Stimulated activated CD4-positive, alpha-beta T cell treated with anti-CD3 and anti-CD28 coated beads, Interleukin-2, amount 100 ng/mL, for 24 hours (primary cell): ENCODE measurements at places on chromosomes 5 and 9.

- DNase-seq = no peak
Measured at GRCh38 chr5:62729675-62730074, 151.1 kb downstream of the LRRC70 start.

DNA sequence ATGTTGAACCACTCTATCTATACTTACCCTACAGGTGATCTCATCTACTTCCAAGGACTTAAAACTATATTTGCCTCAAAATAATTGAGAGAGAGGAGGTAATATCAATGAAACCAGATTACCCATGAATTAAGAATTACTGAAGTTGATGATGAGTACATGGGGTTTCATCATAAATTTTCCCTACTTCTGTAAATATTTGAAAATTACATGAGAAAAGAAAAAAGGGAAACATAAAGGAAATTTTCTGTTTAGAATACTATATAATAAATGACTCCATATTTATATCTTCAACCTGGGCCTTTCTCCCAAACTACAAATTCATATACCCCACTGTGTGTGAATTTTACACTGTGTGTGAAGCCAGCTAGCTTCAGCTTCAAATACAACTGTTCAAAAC lies 2.6 kb downstream of the TSTD2 start:
- DNase-seq = no peak

GRCh38 chr9:111952559-111952958 lies 55.9 kb downstream of the UGCG start:
- no peak for DNase-seq

DNA sequence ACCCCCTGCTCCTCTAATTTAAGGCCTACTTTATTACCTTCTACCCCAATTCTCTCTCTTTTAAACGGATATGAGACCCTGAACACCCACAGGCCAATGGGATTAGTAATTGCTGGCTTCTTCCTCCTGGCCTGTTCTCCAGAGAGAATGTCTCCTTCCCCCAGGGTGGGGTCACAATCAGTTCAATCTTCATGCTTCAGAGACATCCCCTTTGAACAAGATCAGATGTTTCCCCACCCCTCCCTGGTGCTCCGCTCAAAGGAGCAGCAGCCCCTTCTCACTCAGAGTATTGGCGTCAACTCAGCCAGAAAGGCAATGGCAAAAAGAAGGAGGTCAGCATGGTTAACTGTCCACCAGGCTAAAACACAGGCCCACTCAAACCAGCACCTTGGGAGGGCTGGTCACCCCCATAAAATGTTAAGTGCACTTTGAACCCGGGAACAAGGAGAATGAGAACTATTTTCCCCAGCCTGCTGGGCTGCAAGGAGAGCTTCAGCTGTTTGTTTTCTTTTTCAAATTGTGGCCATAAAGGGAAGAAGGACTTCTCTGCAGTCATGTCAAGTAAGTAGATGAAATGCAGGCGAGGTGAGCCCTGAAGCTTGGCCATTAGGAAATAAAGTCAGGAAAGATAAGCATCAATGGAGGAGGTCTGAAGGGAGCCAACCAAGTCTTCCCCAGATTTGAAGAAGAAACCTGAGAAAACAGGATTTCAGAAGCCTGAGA lies 20.1 kb downstream of the LHFPL2 start:
- DNase-seq = no peak

DNA sequence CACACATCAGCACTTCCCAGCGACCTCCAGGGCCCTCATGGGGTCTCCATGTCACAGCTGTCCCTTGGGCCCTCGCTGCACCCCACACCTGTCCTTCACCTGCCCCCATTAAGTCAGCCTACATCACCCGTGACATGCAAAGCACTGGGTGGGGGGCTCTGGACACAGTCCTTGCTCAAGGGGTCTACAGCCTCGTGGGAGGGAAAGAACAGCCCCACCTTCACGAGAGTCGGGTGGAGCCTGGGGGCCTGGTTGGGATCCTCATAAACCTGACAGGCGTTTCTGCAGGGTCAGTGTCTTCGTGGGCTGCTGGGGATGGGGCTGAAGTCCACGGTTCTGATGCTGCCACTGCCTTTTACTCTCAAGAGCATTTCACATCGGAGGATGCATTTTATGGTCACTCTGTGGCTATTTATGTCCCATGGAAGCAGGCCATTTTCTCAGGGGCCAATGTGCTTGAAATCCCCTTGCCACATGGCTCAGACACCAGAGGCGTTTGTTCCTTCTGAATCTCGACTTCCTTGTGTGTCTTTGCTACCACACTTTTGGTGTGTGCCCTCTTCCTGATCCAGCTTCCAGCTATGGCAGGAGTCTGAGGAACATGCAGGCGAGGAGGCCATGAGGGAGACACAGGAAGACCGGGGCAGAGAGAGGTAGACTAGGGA lies at the start of gene OR2V1:
OR2V1 (minus strand) TSS at position 338 of the 665 bp plus-strand sequence. CDS start 5,865 bp downstream, outside the sequence.
- DNase-seq = no peak

DNA sequence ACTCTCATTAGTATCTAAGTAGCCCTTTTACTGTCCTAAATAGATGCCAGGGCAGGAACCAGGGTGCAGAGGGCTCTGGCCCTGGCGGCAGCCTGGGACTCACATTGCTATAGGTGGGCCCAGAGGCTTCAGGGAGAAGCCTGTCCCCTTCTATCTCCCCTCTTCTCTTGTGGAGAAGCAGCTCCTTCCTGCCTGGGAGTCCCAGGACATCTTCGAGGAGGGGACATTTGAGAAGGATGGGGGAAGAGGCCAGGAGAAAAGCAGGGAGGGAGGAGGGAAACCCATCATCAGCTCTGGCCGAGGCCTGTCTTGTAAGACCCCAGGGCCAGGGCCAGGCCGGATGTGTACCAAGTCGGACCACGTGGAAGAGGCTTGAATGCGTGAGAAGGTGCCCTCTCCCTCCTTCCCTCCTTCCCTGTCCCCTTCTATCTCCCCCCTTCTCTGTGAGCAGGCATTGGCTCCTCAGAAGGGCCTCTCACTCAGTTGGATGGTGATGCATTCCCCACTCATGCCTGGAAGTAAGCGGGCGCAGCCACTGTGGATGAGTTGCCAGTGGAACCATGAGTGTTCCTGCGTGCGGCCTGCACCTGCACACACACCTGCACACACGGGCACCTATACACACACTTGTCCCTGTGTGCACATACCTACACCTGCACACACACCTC lies 20.7 kb upstream of the LPCAT1 start:
- DNase-seq = no peak
